Frontal cortex (tissue), 4 donors: ENCODE measurements at places on chromosomes 5 and 9. TPM values are rescaled to one million over a fixed set of nuclear protein-coding genes. Genes with fewer than 3 reads are reported as not detected.

Gene AQP3
- not detected for total RNA-seq

Gene PAM
- total RNA-seq = 61.6 TPM

Gene WNK2
- total RNA-seq = 12.6 TPM

Gene FBN2
- total RNA-seq = 7.7 TPM

DNA sequence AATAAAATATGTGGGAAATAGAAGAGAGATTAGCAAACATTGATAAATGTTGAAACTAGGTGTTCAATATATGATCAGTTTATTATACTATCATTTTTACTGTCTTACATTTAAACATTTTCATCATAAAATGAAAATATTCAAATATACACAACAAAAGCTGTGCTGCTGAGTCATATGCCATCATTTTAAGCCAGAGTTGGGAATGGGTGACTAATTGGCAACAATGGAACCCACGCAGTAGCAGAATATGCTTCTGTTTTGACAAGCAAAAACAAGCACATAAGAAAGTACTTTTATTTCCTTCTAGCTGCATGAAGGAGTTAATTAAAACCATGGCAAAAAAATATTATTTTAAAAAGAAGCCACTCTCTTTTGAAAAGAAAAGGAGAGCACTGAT is 340.0 kb upstream of the EDIL3 start:
- no peak for DNase-seq

DNA sequence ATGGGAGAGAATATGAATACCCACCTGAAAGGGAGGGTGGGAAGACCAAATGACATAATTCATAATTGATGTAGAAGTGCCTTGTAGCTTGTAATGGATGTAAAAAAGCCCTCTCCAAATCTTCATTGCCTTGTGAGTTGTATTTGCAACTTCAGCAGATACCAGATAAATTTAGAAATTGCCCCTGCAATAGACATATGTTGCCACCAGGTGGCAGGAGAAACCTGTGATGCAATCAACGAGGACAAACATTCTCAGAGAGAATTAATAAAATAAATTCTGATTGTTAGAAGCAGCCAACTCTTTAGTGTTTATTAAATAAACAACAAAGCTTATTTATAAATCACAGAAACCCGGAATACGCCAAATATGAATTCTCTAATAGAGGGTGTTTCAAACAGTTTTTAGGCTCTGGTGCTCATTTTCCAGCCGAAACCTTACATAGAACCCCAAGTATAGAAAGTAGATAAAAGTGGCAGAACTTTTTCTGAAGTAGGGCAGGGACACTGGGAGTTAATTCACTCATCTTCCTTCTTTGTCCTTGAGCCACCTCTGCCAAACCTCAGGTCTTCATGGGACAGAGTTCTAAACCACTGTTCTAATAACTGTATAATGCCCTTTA is 147.8 kb downstream of the TMEM38B start:
- DNase-seq = peak; percentile 36

DNA sequence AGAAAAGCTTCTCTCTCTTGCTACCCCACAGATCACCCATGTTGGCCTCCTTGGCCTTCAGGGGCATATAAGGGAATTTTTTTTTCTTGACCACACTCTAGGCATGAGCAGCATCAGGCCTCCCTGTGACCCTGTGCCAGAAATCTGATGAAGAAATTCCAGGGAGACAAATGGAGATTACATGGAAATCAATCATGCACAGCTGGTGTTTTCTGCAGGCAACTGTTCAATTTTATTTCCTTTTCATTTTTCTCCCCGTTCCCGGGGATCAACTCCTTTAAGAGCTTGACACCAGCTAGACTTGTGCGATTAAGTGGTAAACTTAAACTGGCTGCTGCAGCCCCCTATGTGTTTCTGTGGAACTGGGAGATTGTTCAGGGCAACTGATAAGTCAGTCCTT is 59.3 kb downstream of the GALNT10 start:
- DNase-seq = no peak

DNA sequence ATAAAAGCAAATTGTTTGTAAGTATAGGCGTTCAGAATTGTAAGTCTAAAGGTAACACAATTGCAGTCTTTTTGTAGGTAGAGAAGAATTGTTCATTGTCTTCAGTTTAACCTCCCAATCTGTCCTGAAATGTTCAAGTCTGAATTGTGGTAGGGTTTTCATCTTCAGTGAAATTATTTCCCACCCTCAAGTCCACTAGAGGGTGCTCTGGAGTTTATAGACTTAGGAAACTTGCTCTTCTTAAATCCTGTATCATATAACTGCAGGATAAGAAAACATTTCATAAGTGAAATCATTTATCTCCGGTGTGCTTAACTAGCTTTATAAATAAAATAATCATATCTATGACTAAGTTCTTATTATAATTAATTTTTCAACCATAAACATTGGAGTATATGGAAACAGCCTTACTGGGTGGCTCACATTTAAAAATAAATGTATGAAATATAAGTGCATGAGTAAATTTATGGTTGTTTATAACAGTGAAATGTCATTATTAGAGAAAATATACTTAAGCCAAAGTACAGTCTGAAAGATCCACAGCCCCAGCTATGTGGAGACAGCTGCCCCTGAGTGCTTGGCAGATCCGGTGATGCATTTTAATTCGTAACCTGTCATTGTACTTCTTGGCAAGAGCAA is 182.4 kb upstream of the OTULINL start:
- peak; percentile 24 for DNase-seq

GRCh38 chr9:134544388-134545214 is 97.0 kb upstream of the COL5A1 start:
- DNase-seq = no peak
